ENCODE measurements at places on chromosomes 16 and 17. TPM values are rescaled to one million over a fixed set of nuclear protein-coding genes. Genes with fewer than 3 reads are reported as not detected.

The GRIN2C gene
- 0.18 TPM for total RNA-seq

The PDIA2 gene
- total RNA-seq, result 0.77 TPM

The CLEC18A gene
- 0.13 TPM for total RNA-seq

The LAT gene
- 4.3 TPM for total RNA-seq

The TEX19 gene
- 0.32 TPM for total RNA-seq

The WNT3 gene
- total RNA-seq, result 4.4 TPM

The LITAFD gene
- total RNA-seq, result not detected

The TBC1D3L gene
- 9.0 TPM for total RNA-seq

The SPN gene
- total RNA-seq, result 0.02 TPM

The SLC38A8 gene
- total RNA-seq, result not detected

The SLC13A2 gene
- 0.12 TPM for total RNA-seq

The CRYBA1 gene
- not detected for total RNA-seq

The FBXO47 gene
- total RNA-seq, result not detected

The NGFR gene
- 0.86 TPM for total RNA-seq

The SMIM22 gene
- total RNA-seq, result not detected

The KRT40 gene
- not detected for total RNA-seq

The CNGB1 gene
- total RNA-seq, result 0.06 TPM
